ENCODE measurements at places on chromosomes 2 and 18.

DNA sequence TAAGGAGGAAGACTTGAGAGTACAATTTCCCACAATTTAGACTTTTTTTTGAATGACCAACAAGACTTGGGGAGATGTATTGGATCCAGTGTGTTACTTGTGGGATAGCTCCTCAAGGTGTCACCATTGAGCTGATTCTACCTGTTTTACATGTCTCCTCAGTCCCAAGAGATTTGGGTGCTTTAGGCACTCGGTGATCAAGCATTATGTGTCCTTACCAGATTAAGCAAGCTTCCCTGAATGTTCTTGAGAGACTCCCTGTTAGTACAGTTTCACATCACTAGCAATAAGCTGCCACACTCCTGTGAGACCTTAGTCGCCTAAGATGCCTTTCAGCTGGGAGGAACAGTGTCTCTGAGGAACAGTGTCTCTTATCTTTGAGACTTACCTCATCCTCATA is 384.3 kb upstream of the SYT4 start:
- DNase-seq: no peak

GRCh38 chr2:70679259-70679658 is 88.7 kb downstream of the ADD2 start:
- DNase-seq: no peak

GRCh38 chr18:79106084-79106483 is 36.9 kb downstream of the ATP9B start:
- no peak for DNase-seq

GRCh38 chr2:142596334-142597088 is 281.0 kb upstream of the KYNU start:
- DNase-seq: no peak

DNA sequence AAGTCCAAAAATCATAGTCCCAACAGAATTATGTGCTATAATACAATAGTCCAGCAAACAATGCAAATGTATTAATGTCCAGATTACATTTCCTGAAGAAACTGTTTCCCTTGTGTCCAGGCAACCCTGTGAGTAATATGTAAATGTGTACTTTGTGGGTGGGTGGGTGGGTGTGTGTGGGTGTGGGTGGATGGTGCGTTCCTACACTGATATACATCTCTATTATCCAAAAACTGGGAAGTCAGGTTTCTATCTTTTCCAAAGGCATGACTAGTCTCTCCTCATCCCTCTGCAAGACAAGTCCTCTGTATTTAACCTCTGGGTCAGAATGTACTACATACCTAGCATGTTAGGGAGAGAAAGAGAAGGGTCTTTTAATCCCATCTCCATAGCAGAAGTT is 71.6 kb downstream of the LNPK start:
- DNase-seq: no peak

DNA sequence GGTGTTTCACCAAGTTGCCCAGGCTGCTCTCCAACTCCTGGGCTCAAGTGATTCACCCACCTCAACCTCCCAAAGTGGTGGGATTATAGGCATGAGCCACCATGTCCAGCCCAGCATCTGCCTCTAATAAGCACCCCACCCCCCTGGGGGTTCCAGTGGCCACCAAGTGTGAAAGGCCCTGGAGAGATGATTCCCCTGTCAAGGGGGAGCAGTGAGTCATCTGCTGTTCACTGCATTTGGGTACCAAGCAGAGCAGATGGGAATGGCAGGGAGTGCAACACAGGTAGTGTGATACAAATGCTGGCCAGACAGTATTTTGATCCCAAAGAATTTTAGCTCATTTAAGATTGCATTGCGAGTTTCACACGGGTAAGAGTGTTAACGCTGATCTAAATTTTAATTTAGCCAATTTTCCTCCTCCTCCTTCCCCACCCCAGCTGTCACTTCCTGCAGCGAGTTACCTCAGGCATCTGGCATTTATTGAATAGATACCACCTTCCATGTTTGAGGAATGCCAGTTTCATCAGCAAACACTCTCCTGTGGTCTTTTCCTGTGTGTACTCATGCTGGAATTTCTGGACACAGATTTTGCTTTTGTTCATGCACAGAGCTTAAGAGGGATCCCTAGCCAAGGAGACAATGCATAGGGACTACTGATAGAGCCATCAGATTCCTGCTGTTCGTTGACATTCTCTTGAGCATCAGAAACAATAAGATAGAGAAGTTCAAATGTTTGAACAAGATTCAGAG is 32.4 kb upstream of the NCK2 start:
- DNase-seq: no peak

DNA sequence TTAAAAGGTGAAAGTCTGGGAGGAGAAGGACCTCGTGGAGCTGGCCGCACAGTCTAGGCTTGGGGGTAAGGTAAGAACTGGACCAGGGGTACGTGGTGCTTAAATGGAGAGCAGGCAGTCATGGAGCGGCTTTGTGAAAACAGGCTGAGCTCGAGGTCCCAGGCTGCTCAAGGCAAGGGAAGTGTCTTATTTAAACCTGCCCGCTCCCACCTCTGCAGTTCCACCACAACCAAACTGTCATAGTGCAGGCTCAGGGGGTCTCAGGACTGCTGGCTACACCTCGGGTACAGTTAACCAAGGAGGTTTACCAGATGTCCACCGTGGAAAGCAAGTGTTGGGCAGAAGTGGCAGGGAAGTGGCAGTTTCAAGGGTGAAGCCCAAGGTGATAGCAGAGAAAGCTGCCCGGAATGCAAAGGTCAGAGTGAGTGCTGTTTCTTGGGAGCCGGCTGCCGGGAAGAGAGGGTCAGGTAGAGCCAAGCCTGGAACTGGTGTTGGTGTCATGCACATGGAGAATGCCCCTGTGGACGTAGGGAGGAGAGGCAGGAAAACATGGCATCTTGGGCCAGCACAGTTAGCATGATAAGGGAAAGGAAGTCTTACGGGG is 203.3 kb downstream of the GBX2 start:
- DNase-seq: no peak

DNA sequence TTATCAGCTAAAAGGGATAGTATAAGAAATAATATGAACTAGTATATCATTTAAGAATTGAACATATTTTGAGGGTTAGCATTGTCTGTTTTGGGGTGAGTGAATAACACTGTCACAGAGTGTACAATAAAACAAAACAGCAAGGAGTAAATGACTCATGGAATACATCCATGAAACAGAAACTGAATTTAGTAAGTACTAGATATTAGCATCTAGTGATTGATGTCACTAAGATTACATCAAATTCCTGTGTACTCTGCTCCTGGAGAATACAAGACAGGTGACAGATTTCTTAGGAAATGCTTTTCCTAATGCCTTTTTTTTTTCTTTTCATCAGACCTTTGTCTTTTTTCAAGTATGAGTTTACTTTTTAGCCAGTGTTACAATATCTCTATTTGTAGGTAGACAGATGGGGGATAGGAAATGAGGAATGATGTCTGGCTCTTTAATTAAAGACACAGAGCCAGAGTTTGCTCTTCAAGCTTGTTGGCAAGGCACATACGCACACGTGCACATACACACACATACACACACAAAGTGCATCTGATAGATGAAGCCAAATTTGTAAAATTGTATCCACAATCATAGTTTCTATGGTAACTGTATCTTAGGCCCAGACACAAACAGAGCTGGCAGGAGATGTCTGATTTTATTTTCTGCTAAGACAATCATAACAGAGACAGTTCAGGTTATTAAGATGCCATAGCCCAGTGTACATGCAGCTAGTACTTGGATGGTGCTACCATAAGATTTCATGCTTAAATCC is 138.2 kb upstream of the NRP2 start:
- DNase-seq: no peak

DNA sequence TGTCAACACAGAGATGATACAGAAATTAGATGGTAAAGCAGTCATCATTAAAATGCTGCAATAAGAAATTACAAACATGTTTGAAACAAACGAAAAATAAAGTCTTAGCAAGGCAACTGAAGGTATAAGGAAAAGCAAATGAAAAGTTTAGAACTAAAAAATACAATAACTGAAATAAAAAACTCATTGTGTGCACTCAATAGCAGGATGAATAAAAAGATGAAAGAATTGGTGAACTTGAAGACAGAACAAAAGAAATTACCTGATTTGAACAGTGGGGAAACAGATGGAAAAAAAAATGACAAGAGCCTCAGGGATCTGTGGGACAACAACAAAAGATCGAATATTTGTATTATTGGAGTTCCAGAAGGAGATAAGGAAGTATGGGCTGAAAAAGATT is 46.5 kb downstream of the TSN start:
- DNase-seq: no peak

DNA sequence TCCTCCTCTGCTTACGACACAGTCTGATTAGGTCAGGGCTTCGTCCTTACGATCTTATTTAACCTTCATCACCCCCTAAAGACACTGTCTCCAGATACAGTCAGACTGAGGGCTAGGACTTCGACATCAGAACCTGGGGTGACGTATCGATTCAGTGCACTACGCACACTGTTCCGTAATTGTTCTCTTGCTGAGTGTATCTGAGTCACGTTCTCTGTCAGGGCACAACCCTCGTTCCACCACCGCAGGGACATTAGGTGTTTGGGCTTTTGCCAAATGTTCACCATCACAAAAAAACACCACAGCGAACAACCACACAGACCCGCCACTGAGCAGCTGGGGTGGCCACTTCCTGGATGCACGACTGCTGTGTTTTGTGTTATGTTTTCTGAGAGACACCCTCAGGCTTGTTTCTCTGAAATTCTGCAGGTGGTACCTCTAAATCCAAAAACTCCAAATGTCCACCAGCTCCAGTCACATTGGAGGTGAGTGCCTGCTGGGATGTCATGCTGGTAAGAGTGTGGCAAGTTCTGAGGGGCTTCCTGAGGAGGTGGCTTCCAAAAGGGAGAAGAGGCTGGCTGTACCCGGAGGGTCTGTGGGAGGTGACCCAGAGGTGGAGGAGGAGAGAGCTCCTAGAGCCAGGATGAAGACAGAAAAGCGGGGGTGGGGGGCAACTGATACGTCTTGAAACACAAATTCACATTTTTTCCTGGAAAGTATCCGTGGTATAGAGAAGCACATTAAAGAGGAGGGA is 66.6 kb downstream of the ADNP2 start:
- DNase-seq: no peak

- no peak for DNase-seq
These were observed 61.5 kb downstream of the AGAP1 start for GRCh38 chr2:235555371-235555770.

DNA sequence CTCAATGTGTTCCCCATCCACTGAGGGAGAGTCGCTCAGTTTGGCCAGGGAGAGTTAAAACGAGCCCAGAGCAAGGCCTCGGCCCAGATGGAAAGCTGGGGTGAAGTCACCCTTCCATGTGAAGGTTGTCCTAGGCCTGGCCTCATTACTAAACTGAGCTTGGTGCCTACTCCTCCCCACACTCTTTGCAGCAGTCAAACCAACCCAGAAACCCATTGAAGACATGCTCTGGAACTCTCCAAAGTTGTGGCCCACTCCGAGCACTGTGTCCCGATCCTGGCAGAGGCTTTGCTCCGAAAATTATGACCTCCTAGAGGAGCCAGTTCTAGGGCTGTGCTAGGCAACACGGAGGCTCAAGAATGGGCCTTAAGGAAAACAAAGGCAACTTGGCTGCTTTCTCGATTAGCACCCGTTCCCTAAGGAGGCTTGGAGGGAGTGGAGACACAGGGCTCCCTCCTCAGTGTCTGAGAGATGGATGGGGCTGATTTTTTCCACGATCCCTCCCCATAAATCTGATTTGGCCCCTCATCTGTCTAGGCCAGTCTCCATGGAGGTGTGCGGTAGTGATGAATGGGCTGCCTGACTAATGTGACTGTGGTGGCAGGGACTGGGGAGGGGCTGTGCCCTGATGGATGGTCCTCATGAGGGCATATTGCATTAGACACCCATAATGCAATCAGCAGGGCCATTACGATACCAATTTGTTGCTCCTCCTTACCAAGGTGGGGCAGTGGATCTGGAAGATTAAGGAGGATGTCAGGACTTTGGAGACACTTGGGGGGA is 11.7 kb upstream of the CYP26B1 start:
- no peak for DNase-seq

- DNase-seq: no peak
These were observed 112.4 kb upstream of the UPP2 start for GRCh38 chr2:157989227-157989626.

GRCh38 chr2:169029341-169029740 is 1.8 kb downstream of the ABCB11 start:
- DNase-seq: no peak
